Central memory CD4-positive, alpha-beta T cell (primary cell): ENCODE measurements at places on chromosomes 2 and 18.
A peak's percentile ranks its signal among the peaks of the same experiment; 100 is the strongest.

DNA sequence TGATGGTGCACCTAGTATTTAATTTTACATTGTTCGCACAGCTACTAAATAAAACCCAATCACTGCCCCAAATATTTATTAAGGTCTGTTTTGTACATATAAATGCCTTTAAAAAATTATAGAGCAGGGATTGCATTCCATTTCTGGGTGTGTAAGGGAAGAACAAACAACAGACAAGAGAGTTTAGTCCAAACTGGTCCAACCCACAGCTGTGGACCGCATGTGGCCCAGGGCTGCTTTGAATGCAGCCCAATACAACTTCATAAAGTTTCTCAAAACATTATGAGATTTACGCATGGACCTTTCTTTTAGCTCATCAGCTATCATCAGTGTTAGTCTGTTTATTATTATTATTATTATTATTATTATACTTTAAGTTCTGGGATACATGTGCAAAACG, 114.8 kb upstream of the LRATD1 start:
- DNase-seq: no peak

DNA sequence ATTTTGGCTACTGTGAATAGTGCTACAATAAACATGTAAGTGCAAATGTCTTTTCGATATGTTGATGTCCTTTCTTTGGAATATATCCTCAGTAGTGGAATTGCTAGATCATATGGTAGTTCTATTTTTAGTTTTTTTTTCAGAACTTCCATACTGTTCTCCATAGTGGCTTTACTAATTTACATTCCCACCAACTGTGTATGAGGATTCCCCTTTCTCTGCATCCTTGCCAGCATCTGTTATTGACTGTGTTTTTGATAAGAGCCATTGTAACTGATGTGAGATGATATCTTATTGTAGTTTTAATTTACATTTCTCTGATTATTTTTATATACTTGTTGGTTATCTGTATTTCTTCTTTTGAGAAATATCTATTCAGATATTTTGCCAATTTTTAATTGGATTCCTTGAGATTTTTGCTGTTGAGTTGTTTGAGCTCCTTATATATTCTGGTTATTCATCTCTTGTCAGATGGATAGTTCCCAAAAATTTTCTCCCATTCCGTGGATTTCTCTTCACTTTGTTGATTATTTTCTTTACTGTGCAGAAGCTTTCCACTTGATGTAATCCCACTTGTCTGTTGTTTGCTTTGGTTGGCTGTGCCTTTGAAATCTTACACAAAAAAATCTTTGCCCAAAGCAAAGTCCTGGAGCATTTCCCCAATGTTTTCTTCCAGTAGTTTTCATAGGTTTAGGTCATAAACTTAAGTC, 532.3 kb downstream of the PID1 start:
- no peak for DNase-seq

DNA sequence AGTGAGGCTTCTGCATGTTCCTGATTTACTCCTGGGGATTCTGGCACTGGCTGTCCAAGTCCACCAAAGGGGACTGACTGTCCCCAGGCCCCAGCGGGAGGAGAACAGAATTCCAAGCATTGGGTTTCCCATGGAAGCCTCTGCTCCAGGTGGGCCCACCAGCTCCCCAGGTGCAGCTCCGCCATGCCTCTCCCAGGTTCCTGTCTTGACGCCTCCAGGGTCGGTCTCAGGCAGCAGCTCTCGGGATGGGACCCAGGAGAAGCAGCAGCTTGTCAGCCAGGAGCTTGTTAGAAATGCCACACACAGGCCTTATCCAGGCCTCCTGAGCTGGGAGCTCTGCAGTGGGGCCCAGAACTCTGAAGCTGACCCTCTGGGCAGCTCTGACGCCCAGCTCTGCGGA, 47.9 kb downstream of the DCDC2C start:
- DNase-seq: no peak

DNA sequence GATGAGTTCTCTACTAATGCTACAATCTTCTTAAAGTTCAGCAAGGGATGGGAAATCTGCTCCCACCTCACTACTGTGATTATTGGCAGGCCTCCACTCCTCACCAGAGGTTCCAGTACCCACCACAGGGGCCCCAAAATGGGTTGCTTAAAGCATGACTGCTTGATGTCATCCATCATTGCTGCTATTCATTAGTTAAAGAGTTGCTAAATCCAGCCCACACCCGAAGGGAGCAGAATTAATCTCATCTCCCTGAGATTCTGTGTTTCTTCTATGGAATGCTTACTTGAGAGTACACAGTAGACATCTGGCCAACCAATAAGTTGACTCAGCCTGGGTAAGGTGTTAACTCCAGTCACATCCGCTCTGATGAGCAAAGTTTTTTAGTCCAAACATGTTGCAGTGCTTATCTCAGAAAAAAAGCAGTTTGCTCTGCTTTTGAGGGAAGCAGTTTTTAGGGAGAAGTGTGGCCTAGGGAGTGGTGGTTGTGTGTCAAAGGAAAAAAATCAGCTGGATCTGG, 690.2 kb upstream of the POU3F3 start:
- no peak for DNase-seq

- DNase-seq: no peak
These were observed 132.3 kb upstream of the TNP1 start for GRCh38 chr2:216992056-216992675.

DNA sequence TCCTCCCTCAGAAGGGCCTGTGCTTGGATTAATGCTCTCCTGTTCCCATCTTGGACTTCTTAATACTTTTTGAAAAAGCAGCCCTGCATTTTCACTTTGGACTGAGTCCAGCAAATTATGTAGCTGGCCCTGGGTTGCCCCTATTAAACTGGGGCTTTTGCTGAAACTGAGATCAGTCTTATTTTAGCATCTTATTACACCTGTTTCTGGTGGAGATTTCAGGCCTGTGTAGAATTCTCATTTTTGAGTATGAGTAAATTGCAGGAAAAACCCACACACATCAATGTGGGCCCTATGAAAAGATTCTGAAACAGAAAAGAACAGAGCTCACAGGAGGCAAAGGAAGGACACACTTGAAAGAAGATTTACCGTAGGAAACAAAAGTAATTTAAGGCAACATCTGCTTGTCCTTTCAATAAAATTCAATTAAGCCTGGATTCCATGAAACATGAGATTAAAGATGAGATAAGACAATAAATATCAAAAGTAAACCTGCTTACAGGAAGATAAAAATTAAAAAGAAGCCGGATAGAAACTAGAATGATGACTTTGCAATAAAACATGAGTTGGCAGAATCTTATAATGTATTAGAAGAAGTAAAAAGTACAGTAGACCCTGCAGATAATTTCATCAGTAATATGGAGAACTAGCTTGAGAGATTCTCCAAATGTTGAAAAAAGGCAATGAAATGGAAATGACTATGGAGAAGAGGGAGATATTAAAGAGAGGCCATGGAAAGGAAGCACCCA, 90.7 kb upstream of the GCFC2 start:
- DNase-seq: no peak

DNA sequence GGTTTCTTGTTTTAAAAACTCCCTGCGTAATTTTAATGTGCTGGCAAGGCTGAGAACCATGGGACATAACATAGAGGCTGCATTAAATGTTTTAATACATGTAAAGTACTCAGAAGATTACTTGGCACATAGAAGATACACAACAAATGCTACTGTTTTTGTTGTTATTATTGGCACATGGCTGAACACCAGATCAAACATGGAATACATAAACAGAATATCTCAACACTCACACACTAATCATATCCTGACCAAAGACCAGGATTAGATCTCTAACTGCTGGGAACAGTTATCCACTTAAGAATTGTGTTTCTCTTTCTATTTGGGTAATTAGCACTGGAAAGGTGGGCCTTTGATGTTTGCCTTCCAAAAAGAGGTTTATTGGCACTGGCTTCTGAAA, 69.3 kb downstream of the KCNE4 start:
- no peak for DNase-seq

DNA sequence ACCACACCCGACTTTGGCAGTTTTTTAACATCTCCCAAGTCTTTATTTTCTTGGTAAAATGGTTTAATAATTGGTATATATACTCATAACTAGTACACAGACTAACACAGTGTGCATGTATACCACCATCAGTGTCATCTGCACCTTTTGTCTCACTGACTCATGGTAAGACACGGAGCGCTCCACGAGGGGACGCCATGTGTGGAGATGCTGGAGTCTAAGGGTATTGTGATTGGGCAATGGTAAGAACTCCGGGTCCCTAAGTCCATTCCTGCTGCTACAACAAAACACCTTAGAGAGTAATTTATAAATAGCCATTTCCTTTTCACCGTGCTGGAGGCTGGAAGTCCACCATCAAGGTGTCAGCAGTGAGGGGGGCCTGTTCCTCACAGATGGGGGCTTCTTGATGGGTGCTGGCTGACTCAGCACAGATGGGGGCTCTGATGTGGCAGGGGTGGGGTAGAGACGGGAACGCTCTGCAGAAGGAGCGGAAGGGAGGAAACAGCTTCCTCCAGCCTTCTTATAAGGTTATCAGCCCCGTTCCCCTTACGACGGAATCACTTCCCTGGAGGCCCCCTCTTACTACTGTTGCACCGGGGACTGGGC, 42.0 kb upstream of the EDAR start:
- DNase-seq: peak; percentile 12

- no peak for DNase-seq
These were observed 201.6 kb downstream of the IKZF2 start for GRCh38 chr2:212949786-212950185.

GRCh38 chr18:58054041-58054781, 10.2 kb downstream of the NEDD4L start:
- DNase-seq: no peak
